Osteoblast (primary cell): ENCODE measurements at places on chromosomes 13 and 19. TPM values are rescaled to one million over a fixed set of nuclear protein-coding genes. Genes with fewer than 3 reads are reported as not detected.

Gene ZNF333
- total RNA-seq, result 19.2 and 31.1 TPM in 2 replicates

Gene ZSCAN1
- total RNA-seq, result 0.36 TPM in 1 of 2 replicates, not detected in the other

Gene RELB
- total RNA-seq, result 8.5 and 9.8 TPM in 2 replicates

Gene TIMM50
- 29.8 and 36.9 TPM in 2 replicates for total RNA-seq

GRCh38 chr19:33812388-33813330 lies 16.0 kb downstream of the KCTD15 start:
- no peak overlapping the region for H3K4me3 ChIP-seq
- H3K27ac ChIP-seq, result no peak overlapping the region
- no peaks in the 10 kb centered on the region for H3K27me3 ChIP-seq
- peaks cover 4% of the 10 kb centered on the region for H3K4me1 ChIP-seq
- H3K36me3 ChIP-seq, result peaks cover 2% of the 10 kb centered on the region

- no peak overlapping the region for H3K4me3 ChIP-seq
- H3K36me3 ChIP-seq, result no peaks in the 10 kb centered on the region
- no peaks in the 10 kb centered on the region for H3K4me1 ChIP-seq
Measured at GRCh38 chr13:51255556-51255955, 33.4 kb downstream of the FAM124A start.

DNA sequence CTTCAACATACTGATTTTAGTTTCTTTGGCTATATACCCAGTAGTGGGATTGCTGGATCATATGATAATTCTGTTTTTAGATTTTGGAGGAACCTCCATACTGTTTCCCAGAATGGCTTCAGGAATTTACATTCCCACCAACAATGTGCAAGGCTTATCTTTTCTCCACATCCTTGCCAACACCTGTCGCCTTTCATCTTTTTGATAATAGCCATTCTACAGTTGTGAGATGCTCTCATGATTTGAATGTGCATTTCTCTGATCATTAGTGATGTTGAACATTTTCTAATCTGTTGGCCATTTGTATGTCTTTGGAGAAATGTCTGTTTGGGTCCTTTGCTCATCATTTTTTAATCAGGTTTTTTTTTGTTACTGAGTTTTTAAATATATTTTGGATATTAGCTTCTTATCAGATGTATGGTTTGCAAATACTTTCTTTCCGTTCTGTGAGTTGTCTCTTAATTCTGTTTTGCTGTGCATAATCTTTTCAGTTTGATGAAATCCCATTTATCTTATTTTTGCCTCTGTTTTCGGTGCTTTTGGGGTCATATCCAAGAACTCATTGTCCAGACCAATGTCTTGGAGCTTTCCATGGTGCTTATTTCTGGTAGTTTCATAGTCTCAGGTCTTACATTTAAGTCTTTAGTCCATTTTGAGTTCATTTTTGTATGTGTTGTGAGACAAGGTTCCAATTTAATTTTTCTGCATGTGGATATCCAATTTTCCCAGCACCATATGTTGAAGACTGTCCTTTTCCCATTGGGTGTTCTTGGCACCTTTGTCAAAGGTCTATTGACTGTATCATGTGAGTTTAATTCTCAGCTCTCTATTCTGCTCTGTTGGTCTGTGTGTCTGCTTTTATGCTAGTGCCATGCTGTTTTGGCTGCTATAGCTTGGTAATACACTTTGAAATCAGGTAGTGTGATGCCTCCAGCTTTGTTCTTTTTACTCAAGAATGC lies 44.5 kb downstream of the ARHGEF7 start:
- H3K36me3 ChIP-seq, result peaks cover 21% of the 10 kb centered on the region
- no peak overlapping the region for H3K4me3 ChIP-seq
- no peaks in the 10 kb centered on the region for H3K27me3 ChIP-seq
- H3K4me1 ChIP-seq, result peaks cover 7% of the 10 kb centered on the region

DNA sequence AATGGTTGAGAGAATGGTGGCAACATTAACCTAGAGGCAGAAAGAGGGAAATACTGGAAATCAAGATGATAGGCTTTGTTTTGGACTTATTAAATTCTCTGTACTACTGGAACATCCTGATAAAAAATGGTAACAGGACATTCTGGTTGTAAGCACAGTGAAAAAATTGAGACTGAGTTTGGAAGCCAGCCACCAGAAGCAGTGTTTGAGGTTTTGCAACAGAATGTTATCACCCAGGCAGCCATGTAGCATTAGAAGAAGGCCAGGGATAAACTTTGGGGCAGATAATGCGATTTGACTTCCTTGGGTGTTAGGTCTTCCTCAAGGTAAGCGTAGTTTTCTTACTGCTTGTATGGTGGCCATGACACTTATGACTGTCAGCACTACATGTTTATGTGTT lies 307.4 kb downstream of the ATP8A2 start:
- no peak overlapping the region for H3K4me3 ChIP-seq
- no peak for DNase-seq
- H3K36me3 ChIP-seq, result no peaks in the 10 kb centered on the region
- H3K4me1 ChIP-seq, result no peaks in the 10 kb centered on the region
- no peak overlapping the region for H3K27ac ChIP-seq

- H3K36me3 ChIP-seq, result no peaks in the 10 kb centered on the region
- no peaks in the 10 kb centered on the region for H3K27me3 ChIP-seq
- no peak overlapping the region for H3K27ac ChIP-seq
- H3K4me3 ChIP-seq, result no peak overlapping the region
- no peaks in the 10 kb centered on the region for H3K4me1 ChIP-seq
- no peak for DNase-seq
Measured at GRCh38 chr13:48142436-48142835, 47.5 kb upstream of the MED4 start.

DNA sequence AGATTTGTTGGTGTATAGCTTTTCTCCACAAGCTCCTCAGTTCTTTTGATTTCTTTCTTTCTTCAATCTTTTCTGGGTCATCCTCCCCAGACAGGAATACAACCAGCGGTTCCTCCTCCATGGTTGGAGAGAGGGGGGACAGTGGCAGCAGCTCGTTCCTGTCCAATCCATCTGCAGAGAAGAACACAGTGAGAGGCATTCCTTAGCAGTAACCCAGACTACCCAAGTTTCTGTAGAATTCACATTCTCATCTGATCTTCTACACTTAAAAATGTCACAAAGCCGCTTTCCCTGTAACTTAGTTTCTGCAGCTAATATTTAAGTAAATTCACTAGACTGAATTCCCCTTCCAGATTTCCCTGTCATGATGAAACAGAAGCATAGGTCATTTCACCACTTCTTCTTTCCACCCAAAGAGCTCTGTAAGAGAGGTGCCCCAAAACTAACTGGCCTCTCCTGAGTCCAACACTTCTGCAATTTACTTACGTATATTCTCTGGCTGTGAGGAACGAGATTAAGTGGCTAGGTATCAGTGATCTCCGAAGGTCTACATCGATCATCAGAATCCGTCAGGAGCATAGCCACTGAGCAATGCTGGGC lies 171.9 kb downstream of the TBC1D4 start:
- no peak overlapping the region for H3K27ac ChIP-seq
- no peaks in the 10 kb centered on the region for H3K27me3 ChIP-seq
- H3K36me3 ChIP-seq, result peaks cover 16% of the 10 kb centered on the region
- no peak overlapping the region for H3K4me3 ChIP-seq
- DNase-seq, result no peak

- H3K4me1 ChIP-seq, result peaks cover 81% of the 10 kb centered on the region
- H3K27ac ChIP-seq, result no peak overlapping the region
- H3K36me3 ChIP-seq, result peaks cover 73% of the 10 kb centered on the region
- H3K27me3 ChIP-seq, result no peaks in the 10 kb centered on the region
- H3K4me3 ChIP-seq, result no peak overlapping the region
Measured at GRCh38 chr13:75645141-75645540, 9.0 kb downstream of the LMO7 start.
